Lung (tissue), 17 donors: ENCODE measurements at places on chromosomes 3 and 15.

DNA sequence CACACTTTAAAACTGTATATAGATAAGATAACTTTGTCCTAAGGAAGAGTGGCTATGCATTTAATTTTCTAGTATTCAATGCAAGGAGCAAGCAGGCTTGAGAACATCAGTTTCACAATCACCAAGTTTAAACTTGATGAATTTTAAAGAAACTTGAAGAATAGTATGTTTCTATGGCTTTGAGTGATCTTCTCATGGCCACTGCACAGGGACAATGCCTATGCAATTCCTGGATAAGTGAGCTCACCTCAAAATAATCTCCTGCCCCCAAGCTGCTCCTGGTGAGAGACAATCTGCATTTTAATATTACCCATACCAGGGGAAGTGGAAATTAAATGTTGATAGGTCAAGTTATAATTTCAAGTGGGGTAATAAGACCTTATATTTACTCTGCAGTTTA, 376.6 kb upstream of the CBLB start:
- DNase-seq: no peak

DNA sequence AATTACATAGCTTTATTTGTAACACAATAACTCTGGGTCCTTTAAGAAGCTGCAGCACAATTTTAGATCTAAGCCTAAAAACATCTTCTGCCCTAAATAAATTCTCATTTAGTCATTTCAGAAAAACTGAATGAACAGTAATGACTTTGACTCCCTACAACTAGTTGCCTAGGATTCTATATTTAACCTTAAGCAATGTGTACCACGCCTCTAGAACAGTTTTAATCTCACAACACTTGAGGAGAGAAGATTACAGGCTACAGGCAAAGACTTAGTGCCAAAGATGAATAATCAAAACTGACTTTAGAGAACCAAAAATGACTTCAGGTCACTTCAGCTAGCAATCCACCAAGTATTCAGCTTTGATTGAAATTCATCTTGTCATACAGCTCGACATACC, 192.8 kb downstream of the ULK4 start:
- no peak for DNase-seq

DNA sequence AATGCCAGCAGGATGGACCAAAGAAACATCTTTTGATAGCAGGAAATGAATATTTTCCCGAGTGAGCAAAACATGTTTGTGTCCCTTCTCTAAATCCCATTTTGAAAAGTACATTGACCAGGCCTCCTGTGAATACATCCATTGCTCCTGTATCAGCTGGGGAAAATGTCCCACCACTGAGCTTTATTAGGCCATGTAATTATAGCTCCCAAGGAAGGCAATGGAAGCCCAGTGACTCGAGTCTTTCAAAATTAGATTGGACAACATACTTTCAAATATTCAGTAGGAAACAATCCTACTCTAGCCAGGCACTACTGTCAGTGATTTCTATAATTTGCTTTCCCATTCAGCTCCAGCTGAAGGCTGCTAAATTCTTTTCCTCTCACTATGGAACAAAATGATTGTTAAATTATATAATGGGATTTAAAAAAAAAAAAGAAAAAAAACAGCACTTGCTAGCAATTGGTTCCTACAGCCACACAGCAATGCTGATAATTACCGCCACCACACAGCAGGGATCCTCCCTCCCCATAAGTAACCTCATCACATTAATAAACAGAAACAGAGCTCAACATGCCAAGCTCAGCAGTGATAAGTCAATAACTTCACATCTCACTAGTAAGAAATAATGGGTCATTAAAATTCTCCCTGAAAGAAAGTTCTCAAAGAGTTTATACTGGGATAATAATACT, 172.4 kb upstream of the SLC2A2 start:
- DNase-seq: no peak

DNA sequence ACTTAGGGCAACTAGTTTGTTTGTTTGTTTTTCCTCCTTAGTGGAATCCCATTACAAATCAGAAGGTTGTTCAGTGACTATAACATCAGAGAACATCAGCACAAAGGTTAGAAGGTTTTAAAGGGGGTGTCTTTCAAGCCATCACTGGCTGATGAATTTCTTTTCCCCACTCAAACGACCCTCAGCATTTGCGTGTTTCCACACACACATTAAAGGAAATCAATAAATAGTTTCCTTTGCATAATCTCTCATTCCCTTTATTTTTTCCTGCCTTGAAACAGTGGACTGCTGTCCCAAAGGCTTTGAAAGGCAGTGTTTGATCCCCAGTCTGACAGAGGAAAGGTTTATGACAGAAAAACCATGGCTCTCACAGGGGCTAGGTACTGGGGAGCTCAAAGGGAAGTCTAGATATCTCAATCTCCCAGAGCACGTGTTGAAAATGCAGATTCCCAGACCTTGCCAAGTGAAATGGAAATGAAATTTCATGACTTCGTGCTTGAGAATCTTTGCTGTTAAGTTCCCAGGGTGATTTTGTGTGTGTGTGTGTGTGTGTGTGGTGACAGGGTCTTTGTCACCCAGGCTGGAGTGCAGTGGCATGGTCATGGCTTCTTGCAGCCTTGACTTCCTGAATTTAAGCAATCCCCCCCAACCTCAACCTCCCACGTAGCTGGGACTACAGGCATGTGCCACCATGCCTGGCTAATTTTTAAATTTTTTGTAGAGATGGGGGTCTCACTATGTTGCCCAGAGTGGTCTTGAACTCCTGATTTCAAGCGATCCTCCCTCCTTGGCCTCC, 2.2 kb upstream of the INTS14 start:
- DNase-seq: no peak

DNA sequence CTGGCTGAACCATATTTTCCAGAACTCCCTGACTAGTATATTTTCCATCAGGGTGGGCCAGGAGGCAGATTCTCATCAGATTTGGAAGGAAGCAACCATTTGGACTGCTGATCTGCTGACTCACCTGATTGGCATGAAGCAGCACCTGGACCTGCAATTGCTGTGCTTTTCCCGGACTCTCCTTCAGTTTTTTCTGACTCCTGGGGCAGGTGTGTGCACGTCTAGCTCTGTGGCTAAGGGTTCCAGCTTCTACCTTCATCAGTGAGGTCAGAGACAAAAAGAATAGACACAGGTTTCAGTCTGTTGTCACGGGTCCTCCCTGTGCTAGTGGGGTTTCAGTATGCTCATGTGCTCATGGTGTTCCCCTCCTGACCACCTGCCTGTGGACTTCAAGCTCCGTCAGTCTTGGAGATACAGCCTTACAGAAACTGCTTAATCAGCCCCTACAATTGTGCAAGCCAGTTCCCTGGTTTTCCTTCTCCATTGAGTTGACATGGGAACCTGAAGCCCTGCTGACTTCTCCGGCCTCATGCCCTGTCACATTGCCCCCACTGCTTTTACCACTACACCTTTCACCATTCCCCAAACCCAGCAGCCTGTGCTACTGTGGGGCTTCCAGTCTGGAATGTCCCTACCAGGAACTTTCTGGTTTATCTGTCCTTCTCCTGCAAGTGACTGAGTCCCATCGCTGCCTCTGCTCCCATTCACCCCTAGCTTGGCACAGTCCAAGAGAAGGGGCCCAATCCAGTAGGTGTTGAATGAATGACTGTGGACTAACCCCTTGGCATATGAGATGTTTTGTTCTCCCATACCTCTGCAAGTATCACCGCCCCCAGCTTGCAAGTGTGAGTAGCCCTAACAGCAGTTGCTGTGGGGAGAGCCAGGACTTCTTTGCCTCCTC, 31.7 kb downstream of the HMCES start:
- DNase-seq: no peak

GRCh38 chr3:10467204-10467603, 38.2 kb downstream of the ATP2B2 start:
- no peak for DNase-seq

GRCh38 chr15:34070003-34070402, 31.0 kb upstream of the AVEN start:
- no peak for DNase-seq

DNA sequence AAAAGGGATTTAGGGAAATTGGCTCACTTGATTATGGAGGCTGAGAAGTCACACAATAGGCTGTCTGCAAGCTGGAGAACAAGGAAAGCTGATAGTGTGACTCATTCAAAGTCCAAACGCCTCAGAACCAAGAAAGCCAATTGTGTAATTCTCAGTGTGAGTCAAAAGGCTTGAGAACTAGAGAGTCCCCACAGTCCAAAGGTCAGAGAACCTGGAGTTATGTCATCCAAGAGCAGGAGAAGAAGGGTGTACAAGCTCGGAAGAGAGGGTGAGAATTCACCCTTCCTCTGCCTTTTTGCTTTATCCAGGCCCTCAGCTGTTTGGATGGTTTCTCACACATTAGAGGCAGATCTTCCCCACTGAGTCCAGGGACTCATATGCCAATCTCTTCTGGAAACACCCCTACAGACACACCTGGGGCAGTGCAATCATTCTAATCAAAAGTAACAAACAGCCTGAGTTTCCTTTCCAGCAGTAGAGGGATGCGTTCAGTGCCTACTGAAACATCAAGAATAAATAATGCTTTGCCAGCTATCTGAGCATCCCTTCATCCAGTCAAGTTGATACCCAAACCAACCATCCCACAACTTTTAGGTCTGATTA, 271.5 kb downstream of the SATB1 start:
- no peak for DNase-seq

GRCh38 chr3:65666448-65667091, 372.1 kb downstream of the MAGI1 start:
- DNase-seq: no peak

GRCh38 chr3:8869613-8870012, 93.7 kb downstream of the RAD18 start:
- DNase-seq: no peak

GRCh38 chr3:13051066-13051465, 22.2 kb downstream of the IQSEC1 start:
- no peak for DNase-seq

GRCh38 chr3:64693031-64693430, 5.2 kb upstream of the ADAMTS9 start:
- no peak for DNase-seq

DNA sequence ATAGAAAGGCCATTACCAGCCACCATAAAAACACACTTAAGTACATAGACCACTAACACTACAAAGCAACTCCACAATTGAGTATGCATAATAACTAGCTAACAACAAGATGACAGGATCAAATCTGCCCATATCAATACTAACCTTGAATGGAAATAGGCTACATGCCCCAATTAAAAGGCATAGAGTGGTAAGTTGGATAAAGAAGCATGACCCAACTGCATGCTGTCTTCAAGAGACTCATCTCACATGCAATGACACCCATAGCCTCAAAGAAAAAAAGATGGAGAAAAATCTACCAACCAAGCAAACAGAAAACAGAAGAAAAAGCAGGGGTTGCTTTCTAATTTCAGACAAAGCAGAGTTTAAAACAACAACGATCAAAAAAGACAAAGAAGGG, 218.7 kb downstream of the ISL2 start:
- DNase-seq: no peak

GRCh38 chr3:71056327-71056726, 527.2 kb downstream of the FOXP1 start:
- no peak for DNase-seq

DNA sequence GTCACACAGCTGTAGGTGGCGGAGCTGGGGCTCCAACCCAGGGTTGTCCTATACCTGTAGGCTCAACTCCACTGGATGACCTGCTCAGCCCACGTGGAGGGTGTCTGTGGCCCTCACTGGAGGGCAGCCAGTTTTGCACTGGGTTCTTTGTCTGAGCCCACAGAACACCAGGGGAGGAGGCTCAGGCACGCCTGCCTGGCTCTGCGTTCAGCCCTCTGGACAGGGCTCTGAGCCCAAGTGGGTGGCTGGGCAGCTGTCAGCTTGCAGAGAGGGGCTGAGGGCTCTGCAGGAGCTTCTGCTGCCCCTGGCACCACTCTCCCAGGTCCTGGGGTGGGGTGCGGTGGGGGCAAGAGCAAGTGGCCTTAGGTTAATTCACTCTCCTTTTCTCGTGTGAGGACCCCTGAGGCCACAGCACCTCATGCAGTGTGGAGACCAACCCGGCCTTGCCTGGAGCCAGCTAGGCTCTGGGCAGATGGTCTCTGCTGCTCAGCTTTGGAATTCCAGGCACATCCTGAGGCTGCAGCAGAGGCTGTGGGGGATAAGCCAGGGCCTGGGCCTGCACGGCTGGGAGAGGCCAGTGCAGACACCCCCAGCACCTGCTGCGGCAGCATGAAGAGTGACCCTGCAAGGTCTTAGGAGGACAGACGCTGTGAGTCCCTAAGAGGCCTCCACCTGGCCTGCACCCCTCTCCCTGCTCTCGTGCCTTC, 23.5 kb downstream of the DUSP7 start:
- DNase-seq: no peak

GRCh38 chr3:191294291-191294690, 34.9 kb upstream of the CCDC50 start:
- no peak for DNase-seq

GRCh38 chr3:128946411-128946810, 47.5 kb downstream of the CFAP92 start:
- no peak for DNase-seq

DNA sequence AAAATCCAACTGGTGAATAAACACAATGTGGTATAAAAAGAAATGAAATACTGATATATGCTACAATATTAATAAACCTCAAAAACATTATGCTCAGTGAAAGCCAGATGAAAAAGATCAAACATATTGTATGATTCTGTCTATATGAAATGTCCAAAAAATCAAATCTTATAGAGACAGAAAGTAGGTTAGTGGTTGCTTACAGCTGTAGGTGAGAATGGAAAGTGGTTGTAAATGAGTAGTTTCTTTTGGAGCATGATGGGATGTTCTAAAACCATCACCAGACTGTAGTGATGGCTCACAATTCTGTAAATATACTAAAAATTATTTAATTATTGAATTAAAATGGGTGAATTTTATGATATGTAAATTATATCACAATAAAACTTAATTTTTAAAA, 58.4 kb downstream of the SENP7 start:
- DNase-seq: no peak

GRCh38 chr15:68812597-68813431, 7.9 kb downstream of the ANP32A start:
- DNase-seq: no peak

GRCh38 chr3:31955581-31955980, 25.5 kb downstream of the OSBPL10 start:
- no peak for DNase-seq

- DNase-seq: no peak
Measured at GRCh38 chr15:35208353-35208752, 123.3 kb upstream of the NANOGP8 start.

DNA sequence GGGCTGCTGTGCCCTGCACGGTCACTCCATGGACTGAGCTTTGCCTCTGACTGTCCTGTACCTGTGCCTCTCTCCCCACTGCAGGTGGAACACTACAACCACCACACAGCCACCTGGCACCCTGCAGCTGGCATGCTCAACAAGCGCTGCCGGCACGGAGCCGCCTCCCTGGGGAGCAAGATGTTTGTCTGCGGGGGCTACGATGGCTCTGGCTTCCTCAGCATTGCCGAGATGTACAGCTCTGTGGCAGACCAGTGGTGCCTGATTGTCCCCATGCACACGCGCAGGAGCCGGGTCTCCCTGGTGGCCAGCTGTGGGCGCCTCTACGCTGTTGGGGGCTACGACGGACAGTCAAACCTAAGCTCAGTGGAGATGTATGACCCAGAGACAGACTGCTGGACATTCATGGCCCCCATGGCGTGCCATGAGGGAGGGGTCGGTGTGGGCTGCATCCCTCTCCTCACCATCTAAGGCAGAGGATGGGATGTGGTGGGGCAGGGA, 37.3 kb upstream of the PTPN23 start:
- DNase-seq: no peak

- DNase-seq: no peak
Measured at GRCh38 chr15:95763426-95763825, 567.1 kb upstream of the NR2F2 start.
